ENCODE measurements at places on chromosomes 11 and 22. TPM values are rescaled to one million over a fixed set of nuclear protein-coding genes. Genes with fewer than 3 reads are reported as not detected.

XPNPEP3 gene
- 16.6 TPM for total RNA-seq

TSGA10IP gene
- total RNA-seq, result not detected

FBLN1 gene
- total RNA-seq, result 31.9 TPM

ELF5 gene
- not detected for total RNA-seq

ACRV1 gene
- not detected for total RNA-seq

PDGFB gene
- total RNA-seq, result 12.8 TPM

HSPB2 gene
- total RNA-seq, result not detected

LRP5 gene
- 30.1 TPM for total RNA-seq

CCDC87 gene
- total RNA-seq, result 0.32 TPM

CHRNA10 gene
- total RNA-seq, result 0.42 TPM

KRTAP5-10 gene
- not detected for total RNA-seq

MICAL2 gene
- 192 TPM for total RNA-seq

PTPRCAP gene
- total RNA-seq, result 0.32 TPM
